Ammon's horn (tissue), 1 donor: ENCODE measurements at places on chromosomes 4 and X.

DNA sequence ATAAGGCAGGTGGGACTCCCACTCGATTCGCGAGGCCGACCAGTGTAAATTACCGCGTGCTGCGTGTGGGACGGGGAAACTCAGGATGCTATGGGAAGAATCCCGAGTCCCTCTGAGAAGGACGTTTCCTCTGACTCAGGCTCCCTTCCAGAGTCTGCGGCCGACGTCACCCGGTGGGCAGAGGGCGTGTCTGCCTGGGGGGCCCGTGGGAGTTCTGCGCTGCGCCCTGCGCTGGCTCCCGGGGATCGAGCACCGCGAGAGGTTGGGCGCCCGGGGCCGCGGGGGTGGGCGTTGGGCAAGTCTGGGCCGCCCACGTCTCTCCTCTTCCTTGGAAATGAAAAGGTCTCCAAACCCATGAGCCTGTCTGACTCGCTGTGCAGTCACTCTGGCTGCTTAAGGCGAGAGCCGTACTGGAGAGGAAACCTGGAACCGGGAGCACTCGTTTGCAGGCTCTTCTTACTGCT, 568 bp downstream of the NIPAL1 start:
- no peak for DNase-seq

DNA sequence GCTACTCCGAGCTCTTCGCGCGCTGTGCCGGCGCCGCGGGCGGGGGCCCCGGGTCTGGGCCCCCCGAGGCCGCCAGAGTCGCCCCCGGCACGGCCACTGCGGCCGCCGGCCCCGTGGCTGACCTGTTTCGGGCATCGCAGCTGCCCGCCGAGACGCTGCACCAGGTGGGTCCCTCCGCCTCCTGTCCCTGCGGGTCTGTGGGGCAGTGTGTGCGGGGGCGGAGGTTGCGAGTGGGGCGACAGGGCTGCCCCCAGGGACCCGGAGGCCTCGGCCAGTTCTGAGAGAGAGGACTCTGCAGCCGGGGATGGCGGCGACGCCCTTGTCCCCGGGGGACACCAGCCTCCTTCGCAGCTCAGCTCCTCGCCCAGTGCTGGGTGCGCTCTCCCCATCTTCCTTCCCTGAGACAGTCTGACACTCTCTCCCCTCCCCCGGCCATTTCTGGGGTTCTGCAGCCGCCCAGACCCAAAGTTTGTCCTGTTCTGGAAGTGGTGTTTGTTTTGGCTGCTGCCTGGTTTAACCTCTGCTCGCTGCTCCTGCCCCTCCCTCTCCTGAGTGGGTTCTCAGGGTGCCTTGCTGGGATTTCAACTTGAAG, 609 bp downstream of the REPS2 start:
- DNase-seq, result peak; percentile 5

DNA sequence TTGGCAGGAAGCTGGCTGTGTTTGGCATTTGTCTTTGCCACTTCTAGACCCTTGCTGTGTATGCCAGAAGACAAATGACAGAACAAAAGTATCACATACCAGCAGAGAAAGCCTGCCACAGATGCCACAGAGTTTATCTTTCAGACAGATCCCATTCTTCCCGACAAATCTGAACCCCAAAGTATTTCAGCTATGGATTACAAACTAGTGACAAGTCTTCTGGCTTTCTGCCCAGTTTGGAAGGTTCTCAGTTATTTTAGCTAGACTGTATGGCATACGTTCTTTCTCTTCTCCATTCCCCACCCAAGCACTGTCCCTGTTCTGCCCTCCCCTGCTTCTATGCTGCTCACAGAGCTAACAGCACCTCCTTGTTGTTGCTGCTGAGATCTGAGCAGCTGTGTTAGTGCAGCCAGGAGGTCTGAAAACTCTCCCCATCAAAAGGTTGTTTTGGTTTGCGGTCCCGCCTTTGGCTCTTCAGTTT, 236.7 kb downstream of the FRAS1 start:
- DNase-seq, result no peak

DNA sequence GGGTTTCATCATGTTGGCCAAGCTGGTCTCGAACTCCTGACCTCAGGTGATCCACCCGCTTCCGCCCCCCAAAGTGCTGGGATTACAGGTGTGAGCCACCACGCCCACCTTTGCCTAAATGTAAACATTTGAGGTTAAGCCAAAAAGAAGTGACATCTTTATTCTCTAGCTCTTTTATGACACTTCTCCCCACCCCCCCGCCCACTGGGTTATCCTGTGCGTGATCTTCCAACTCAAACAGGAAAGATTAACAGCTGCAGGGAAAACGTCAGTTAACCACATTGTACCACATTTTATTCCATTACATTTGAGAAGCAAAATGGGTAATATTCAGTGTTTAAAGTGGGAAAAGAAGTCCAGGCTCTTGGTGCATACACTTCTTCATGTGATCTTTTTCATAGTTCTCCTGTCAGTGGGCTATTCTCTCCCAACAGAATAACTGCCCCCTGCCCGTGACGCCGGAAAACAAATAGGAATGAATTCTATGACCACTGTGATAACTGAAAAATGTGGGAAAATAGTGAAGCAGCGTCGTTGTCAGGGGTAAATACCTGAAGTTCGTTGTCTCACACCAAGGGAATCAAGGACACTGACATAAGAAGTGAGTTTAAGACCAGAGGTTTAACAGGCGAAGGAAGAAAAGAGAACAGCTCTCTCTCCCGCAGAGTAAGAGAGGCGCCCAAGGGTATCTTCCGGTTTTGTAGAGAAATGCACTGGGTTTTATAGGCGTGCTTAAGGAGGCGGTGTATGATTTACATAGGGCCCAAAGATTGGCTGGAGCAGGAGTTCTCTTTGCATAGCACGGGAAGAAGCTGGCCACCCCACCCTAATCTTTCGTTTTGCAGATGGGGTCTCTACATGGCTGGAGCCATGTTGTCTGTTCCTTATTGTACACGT, 9.7 kb upstream of the SRD5A3 start:
- DNase-seq, result no peak

DNA sequence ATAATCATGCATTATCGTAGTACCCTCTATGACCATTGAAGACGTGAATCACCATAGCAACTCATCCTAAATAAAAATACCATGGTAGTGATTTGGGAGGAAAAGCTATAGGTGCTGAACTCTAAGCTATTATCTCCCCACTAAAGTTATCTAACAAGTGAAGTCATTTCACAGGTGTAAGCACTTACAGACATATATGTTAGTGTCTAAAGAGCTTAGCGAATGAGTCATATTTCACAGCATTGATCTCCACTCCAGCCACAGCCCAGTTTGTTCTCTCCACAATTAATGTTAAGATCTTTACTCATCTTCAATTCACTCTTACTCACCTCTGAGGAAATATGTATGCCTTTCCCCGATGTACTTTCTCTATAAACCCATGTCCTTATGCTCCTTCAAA, 57.0 kb downstream of the DCAF8L1 start:
- no peak for DNase-seq

DNA sequence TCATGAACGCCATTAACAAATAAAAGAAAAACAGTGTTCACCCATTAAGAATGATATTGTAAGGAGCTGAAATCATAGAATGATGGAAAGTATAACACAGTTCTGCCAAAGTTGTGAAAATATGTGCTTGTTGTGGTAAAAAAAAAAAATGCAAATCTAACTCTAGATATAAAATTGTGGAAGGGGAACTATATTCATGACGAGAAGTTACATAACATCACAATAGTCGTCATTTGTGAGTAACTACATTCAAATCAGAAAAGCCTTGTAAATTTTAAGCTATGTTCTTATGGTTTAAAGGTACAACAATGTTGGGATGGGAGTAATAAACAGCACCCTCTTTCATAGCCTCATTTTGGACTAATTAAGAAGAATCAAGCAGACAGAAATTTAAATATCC, 57.6 kb upstream of the PRDM8 start:
- no peak for DNase-seq

GRCh38 chrX:150615356-150615755, 46.9 kb downstream of the MTM1 start:
- DNase-seq, result no peak

DNA sequence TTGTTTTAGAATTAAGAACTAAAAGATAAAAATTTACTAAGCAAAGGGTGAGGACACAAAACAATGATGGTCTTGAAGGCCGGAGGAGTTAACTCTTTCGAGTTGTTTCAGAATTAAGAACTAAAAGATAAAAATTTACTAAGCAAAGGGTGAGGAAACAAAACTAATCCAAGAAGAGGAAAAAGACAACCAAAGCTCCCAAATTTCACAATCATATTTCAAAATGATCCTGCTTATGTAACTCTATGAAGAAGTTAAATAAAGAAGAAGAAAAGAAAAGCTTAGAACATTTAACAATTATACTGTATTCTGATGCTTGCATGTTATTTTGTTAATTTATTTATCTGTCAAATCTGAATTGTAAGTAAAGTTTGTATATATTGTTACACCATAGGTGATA, 154.8 kb upstream of the SLIT2 start:
- no peak for DNase-seq

DNA sequence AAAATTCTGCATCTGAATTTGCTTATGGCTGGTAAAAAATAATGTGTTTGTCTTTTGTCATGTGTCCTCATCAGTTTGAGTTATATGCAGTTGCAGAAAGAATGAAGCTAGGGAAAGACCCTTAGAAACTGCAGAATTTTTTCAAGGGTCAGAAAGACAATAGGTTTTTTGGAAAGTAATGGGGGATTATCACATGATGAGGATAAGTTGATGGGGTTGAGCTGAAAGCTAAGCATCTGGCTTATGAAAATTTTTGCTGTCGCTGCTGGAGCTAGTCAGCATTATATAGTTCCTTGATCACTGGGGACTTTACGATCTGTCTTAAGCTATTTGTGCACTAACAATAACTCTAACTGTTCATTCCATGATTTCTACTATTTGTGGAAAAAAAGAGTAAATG, 331.7 kb downstream of the PPARGC1A start:
- DNase-seq, result no peak

- DNase-seq, result no peak
These were observed 578.0 kb downstream of the SPRY1 start for GRCh38 chr4:123974386-123975149.

- peak; percentile 29 for DNase-seq
These were observed 862 bp upstream of the INPP4B start for GRCh38 chr4:142846729-142847596.

- no peak for DNase-seq
These were observed 29.4 kb upstream of the TMSB4X start for GRCh38 chrX:12945494-12945893.

- no peak for DNase-seq
These were observed 21.6 kb downstream of the PIGG start for GRCh38 chr4:520683-521023.

DNA sequence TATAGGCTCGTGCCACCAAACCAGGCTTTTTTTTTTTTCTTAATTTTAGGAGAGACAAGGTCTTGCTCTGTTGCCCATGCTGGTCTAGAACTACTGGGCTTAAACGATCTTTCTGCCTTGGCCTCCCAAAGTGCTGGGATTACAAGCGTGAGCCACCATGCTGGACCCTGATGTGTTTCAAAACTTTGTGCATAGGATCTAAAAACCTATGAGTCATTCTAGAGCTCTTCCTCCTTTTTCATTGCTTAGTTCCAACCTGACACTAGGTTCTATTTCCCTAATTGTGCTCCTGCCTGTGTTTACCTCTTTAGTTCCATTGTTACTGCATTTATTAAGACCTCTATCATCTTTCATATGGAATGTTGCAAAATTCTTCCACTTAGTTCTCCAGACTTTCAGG, 57.3 kb downstream of the HPGD start:
- DNase-seq, result no peak

GRCh38 chr4:151227731-151228130, 49.2 kb upstream of the PRSS48 start:
- peak; percentile 84 for DNase-seq

DNA sequence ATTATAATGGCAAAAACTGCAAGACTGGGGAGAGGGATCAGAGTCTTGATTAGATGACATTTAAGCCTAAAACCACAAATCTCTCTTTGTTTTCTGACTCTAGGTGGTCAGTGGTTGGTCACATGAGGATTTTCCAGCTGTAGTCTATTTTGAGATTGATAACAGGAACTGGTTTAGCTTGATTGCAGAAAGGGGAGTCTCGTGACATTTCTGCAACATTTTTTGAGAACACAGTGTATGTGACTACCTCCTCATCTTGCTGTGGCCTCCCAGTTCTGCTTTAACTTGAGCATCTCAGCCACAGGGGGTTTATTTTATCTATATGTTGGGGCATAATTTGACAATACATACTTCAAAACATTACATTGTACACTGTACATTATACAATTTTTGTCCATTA, 726.4 kb upstream of the MAGEB2 start:
- DNase-seq, result no peak

- no peak for DNase-seq
These were observed 822.0 kb upstream of the SLIT2 start for GRCh38 chr4:19429684-19430083.

DNA sequence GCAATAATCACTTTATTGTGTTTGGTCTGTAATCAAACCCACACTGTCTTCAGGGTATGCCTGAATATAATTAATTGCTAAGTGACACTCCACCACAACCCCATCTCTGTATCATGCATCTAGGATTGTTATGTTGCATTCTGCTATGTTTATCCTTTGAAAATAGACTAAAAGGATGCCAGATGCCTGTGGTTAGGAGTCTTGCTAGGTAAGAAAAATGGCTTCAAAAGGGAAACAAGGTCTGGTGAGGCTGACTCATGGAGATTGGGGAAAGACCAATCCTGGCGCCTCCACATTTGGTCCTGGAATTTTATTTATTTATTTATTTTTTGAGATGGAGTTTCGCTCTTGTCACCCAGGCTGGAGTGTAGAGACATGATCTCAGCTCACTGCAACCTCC, 360.5 kb upstream of the SLC7A11 start:
- no peak for DNase-seq

DNA sequence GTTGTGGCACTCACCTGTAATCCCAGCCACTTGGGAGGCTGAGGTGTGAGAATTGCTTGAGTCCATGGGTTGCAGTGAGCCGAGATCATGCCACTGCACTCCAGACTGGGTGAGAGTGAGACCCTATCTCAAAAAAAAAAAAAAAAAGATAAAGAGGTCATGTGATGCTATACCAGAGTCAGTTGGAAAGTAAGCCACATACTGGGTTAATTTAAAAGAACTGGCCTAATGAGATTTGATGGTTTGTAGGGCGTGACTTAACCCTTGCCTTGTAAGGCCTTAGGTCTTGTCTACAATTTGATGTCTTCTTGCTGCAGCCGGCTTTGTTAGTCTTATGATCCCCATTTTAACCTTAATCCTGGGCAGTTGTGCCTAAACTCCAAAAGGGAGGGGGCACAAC, 5.2 kb downstream of the MGST2 start:
- DNase-seq, result no peak

DNA sequence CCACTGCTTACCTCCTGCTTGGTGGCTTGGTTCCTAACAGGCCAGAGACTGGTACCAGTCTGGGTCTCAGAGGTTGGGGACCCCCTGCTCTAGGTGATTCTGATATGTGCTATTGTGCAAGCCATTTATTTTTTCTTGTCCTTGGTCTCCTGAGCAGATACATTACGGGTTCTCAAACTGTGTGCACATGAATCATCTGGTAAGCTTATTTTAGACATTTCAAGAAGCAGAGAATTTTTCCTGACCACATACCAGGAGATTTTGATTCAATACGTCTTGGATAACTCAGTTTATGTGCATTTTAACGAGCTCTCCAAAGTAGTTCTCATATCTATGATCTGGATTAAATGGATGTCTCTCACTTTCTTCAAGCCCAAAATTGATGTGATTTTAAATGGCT, 77.2 kb downstream of the FHIP1A start:
- DNase-seq, result no peak
